ENCODE measurements at places on chromosomes 1 and 21. TPM values are rescaled to one million over a fixed set of nuclear protein-coding genes. Genes with fewer than 3 reads are reported as not detected.

- DNase-seq = no peak
These were observed 32.4 kb upstream of the SCCPDH start for GRCh38 chr1:246691622-246692495.

GRCh38 chr1:110482662-110483307 is 31.8 kb downstream of the PROK1 start:
- no peak for DNase-seq

DNA sequence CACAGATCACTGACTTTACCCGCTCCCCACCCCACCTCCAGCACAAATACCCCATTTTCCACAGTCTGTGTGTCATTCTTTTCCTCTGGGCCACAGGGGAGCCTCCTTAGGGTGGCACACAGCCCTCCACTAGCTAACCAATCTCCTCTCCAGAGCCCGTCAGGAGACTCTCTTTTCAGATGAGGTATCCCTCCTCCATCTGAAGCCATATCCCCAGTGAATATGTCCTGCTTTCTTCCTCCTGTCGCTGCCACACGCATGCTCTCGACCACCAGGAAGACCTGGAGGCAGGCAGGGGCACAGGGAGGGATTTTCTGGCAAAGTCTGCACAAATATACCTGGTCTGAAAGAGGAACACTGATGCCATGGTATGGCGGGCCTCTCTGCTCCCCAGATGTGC is 635 bp downstream of the ZNF648 start:
- no peak for DNase-seq

GRCh38 chr1:160520999-160521398 is 2.1 kb downstream of the SLAMF6 start:
- DNase-seq = no peak

DNA sequence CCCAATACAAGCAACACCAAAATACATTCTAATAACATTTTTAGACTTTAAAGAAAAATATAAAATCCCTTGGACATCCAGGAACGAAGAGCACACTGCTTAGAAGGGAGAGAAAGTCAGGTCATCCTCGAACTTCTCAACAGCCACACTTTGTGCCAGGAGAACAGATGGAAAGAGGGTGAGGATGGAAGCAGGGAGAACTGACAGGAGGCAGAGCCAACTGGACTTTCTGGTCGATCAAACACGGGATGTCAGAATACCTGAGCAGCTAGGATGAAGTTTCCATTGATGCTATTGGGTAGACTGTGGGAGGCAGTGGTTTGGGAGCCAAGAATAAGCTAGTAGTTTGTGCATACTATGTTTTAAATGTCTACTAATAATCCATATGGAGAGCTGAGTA is 111.4 kb downstream of the TOMM20 start:
- no peak for DNase-seq

- no peak for DNase-seq
These were observed 183.1 kb downstream of the ZSCAN20 start for GRCh38 chr1:33655496-33655895.

- DNase-seq = peak; percentile 56
These were observed 10.4 kb upstream of the GALE start for GRCh38 chr1:23810818-23811540.

GRCh38 chr21:45972353-45972715 is 9.2 kb upstream of the COL6A1 start:
- DNase-seq = peak; percentile 84

- DNase-seq = no peak
These were observed 121.8 kb downstream of the HFM1 start for GRCh38 chr1:91282695-91283420.

DNM3 gene
- 5.9 TPM for polyA plus RNA-seq

PYHIN1 gene
- 0.30 TPM for polyA plus RNA-seq
